ENCODE measurements at places on chromosomes 2 and 18.

GRCh38 chr2:223180463-223180862, 128.5 kb downstream of the KCNE4 start:
- no peak for DNase-seq

- DNase-seq, result no peak
These were observed 307.1 kb downstream of the OSR1 start for GRCh38 chr2:19051203-19051831.

- peak; percentile 34 for DNase-seq
These were observed 7.0 kb downstream of the ZEB2 start for GRCh38 chr2:144512891-144513351.

DNA sequence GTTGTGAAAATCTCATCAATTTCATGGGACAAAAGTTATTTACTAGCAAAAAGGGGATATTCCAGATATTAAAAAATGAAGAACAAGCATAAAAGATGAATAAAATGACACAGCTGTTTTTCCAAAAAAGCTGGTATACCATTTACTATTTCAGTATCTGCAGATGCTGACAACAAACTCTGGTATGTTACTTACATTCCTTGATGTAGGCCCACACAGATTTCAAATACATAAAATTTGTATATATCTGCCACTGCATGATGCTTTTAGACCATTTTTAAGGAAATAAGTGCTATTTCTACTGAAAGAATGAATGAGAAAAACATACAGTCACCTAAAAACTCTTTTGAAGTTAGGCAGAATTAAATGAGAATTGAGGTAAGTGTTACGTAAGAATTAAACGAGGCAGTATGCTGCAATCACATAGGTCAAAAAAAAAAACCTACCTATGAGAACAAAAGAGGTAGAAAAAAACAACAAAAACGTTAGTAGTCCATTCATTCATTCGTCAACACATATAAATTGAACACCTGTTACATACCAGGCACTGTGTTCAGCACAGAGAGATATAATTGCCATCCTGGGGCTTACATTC, 32.5 kb downstream of the ARL5A start:
- DNase-seq, result no peak

- peak; percentile 41 for DNase-seq
These were observed 104.4 kb upstream of the TWIST2 start for GRCh38 chr2:238743243-238744065.

- peak; percentile 75 for DNase-seq
These were observed 468 bp upstream of the SATB2 start for GRCh38 chr2:199458009-199458805.

DNA sequence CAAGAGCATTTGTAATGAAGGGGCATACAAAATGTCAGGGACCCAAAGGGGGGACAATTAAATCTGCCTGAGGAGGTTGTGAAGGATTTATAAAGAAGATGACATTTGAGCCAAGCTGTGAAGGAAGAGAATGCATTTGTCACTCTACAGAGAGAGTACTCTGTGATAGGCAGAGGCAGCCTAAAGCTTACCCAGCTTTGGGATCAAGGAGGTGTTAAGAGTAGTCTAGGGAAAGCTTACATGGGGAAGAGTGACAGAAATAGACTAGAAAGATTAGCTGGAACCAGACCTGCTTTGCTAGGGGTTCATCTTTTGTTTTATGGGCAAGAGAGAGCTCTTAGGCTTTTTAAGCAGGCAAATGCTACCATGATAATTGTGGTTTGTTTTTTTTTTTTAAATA, 169.1 kb upstream of the CYP26B1 start:
- DNase-seq, result no peak

- no peak for DNase-seq
These were observed 771.6 kb downstream of the DPP10 start for GRCh38 chr2:115214050-115214449.

- DNase-seq, result peak; percentile 13
These were observed 8.8 kb downstream of the SIX2 start for GRCh38 chr2:45000341-45000901.

DNA sequence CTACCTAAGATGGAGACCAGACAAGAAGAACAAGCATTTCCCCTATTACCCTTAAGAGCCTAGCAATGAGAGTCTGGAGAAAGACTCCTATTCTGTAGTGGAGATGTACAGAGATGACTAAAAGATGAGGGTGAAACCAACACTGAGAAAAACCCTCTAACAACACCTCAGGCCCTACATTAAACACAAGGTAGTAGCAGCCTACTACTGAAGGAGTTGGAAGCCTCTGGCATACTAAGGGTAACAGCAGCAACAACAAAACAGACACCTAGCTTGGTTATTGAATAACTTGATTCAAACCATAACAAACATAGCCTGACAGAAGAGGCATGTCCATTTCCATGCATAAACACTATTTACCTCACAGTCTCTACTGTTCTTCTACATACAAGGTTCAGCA, 60.5 kb downstream of the UGP2 start:
- DNase-seq, result no peak

DNA sequence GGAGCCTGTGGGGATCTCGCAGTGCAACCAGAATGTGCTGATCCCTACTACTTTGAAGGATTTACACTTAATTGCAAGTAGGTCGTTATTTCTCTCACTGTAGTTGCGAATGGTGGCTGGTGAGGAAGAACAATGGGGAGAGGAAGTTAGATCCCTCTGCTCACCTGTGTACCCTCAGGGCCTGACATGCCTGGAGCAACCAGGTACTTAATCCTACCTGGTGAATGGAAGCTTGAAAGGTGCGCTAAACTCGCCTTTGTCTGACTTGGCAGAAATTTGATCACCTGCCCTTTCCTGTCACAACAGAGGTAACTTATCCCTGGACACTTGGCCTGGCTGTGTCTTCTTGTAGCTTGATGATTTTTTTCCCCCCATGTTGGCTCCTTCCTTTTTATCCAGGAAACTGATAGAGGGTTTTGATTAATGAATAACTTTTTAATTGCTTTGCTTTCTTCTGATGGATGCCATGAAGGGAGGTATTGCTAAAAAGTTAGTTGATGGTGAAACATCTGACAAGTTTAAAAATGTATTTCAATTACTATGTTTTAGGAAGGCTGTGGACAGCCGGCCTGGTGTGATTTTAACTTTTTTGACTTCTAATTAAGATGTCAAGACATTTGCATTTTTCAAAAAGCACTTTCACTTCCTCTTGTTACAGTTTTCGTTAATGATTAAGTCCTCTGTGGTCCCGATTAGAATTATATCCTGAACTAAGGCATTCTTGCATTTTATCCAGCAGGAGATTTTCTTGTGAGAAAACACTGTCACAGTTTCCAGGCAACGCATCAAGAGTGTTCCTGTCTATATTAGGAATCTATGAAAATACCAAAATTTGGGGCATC, 9.2 kb downstream of the SGPP2 start:
- no peak for DNase-seq
